ENCODE measurements at places on chromosomes 2 and 18.

- DNase-seq = no peak
These were observed 20.7 kb downstream of the RBM44 start for GRCh38 chr2:237819231-237819630.

- no peak for DNase-seq
These were observed 180.8 kb downstream of the SLC8A1 start for GRCh38 chr2:40271094-40271493.

DNA sequence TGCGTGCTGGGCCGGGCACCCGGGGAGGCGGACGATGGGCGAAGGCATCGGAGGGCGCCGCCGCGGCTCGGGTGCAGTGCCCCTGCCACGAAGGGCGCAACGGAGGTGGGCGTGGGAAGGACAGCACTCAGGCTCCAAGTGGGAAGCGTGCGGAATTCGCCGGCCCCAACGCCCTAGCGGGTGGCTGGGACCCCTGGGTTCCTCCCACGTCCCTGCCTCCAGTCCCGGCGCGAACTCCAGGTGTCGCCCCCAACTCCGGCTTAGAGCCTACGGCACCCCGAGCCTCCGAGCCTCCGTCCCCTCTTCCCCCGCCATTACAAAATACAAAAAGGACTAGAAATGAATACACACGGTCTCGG is 1.3 kb downstream of the CYP27C1 start:
- no peak for DNase-seq

- DNase-seq = no peak
These were observed 137.4 kb downstream of the INHBB start for GRCh38 chr2:120483355-120483754.

DNA sequence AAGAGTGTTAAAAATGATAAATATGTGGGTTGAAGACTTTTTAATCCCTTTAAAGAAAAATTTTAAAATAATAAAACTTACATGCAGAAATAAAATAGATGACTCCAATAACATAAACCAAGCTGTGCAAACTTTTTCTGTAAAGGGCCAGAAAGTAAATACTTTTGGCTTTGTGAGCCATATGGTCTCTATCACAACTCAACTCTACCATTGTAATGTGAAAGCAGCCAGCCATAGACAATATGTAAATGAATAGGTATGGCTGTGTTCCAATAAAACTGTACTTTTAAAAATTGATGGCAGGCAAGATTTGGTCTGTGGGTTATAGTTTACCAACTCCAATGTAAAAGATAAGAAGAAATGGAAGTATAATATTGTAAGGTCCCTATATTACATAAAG is 45.2 kb downstream of the SNED1 start:
- DNase-seq = no peak

- no peak for DNase-seq
These were observed 466.4 kb downstream of the MEIS1 start for GRCh38 chr2:66901344-66901743.

DNA sequence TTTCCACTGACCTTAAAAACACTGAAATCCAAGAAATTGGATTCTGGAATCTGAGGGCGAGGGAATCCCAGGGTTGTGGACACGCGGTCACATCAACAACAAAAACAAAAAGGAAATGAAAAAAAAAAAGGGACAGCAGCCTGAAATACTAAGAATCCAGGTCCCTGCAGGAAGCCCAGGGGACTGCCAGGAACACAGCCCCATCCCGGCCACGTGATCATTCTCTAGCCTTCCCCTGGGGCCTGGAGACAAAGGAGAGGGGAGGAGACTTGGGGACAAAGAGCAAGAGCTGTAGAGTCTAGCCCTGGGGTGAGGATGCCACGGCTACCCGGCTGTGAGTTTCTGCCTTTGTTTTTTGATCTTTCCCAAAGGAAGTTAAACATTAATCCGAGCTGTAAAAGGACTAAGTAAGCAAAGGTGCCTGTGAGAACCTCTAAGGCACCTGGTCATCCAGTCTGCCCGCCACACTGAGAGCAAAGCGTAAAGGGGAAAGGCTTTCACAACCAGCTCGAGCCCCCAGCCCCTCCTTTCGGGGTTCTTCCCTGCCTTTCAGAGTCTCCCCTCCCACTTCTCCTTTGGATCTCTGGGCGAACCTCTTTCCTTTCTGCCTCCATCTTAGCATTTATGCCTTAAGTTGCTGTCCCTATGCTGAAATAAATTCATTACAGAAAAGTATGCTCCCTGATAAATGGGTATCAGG is 57.9 kb upstream of the MSH2 start:
- DNase-seq = no peak

GRCh38 chr2:172991031-172991430 is 84.6 kb upstream of the MAP3K20 start:
- DNase-seq = no peak
